NCI-H82 (cell line): ENCODE measurements at places on chromosomes 3 and 15.

- DNase-seq: peak; percentile 38
These were observed 16.4 kb upstream of the ZNF609 start for GRCh38 chr15:64443747-64444621.

DNA sequence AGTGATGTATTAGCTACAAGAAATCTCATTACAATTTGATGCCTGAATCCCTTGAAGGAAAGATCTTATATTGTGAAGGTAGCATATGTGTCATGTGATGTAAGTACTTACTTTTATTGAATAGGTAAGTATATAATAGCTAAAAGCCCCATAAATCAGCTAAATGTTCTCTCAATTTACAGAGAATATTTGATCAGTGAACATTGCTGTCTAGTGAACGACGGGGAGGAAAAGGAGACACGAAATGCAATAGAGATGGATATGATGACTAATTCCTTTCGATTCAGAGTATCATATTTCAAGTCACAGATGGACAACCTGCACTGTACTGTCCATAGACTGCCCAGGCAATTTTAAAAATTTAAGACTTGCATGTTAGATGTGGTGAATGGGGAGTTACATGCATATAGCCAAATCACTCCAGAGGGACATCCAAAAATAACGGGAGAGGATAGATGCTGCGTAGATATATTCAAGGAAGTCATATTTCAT lies 462.1 kb upstream of the CDIN1 start:
- peak; percentile 63 for DNase-seq

DNA sequence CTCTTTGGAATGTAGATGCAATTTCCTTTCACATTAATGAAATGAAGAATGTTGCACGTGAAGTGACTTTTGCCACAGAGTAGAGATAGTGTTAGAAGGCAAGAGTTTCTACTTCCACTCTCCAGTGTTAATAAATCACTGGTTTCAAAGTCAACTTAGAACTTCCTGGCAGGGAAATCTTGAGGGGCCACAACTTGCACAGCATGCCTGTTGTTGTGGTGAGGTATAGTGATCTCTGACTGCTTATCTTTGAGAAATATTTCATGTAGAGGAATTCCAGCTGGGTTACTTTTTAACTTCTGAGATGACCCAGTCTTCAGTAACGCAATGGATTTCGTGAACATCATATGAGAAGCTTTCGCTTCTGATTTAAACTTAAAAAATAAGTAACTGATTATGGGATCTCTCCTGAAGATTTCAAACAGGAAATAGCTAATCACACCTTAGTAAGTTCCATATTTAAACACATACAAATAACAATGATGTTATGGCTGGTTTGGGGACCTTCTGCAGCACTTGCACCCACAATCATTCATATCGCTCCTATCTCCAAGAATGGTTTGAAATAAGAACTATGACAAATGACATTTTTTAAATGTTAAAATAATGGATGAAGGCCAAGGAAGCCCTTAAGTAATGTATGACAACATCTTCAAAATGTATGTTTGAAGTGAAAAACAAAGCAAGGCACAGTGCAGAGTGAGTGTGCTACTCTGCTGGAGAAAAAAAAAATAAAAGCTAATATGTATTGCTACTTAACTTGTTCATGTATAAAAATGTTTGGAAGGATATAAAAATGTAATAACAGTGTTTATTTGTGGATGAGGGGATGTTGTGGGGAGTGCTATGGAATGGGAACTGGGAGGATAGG lies 726.5 kb upstream of the NECTIN3 start:
- no peak for DNase-seq

DNA sequence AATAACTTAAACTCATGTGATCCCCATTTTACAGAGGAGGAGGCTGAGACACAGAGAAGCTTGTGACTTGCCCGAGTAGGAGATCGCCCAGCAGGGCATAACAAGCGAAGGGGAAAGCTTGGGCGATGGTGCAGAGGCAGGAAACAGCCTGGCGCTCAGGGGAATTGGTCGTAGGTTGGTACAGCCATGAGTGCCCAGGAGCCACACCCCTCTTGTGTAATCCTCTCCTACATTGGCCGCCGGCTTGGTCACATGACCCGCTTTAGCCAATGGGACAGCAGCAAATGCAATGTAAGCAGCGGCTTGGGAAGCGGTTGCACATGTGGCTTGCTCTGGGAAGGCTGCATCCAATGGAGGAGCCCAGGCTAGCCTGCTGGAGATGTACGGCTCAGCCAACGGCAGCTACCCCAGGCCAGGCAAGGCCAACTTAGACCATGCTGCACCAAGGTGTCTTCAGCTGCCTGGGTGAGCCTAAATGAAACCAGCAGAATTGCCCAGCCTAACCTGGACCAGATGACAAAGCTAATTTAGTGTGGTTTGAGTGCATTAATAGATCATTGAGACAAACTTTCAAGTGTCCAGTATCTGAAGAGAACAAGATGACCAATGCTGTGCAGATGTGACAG lies 50.3 kb upstream of the SLC6A6 start:
- DNase-seq: peak; percentile 67

- DNase-seq: peak; percentile 76
These were observed 4.3 kb upstream of the OR5H6 start for GRCh38 chr3:98259707-98260106.
